ENCODE measurements at places on chromosomes 2 and 18. TPM values are rescaled to one million over a fixed set of nuclear protein-coding genes. Genes with fewer than 3 reads are reported as not detected.

Gene CRACDL
- total RNA-seq = not detected

Gene SLC8A1
- 71.5 TPM for total RNA-seq

Gene CCDC148
- total RNA-seq = 0.68 TPM

Gene GAD1
- not detected for total RNA-seq

Gene GPR17
- not detected for total RNA-seq

Gene FAM168B
- total RNA-seq = 92.9 TPM

Gene CCDC74B
- 3.8 TPM for total RNA-seq

Gene BIN1
- 22.7 TPM for total RNA-seq

Gene POTEC
- total RNA-seq = not detected

Gene UNC80
- total RNA-seq = not detected

Gene DLGAP1
- total RNA-seq = 0.44 TPM

Gene PRSS56
- not detected for total RNA-seq

Gene GALNT13
- not detected for total RNA-seq

All from HFFc6 (cell line).